Right kidney (tissue), 9 donors: ENCODE measurements at places on chromosomes 7 and 10.

- DNase-seq, result no peak
These were observed 107.8 kb upstream of the PPP1R3A start for GRCh38 chr7:114026486-114027089.

DNA sequence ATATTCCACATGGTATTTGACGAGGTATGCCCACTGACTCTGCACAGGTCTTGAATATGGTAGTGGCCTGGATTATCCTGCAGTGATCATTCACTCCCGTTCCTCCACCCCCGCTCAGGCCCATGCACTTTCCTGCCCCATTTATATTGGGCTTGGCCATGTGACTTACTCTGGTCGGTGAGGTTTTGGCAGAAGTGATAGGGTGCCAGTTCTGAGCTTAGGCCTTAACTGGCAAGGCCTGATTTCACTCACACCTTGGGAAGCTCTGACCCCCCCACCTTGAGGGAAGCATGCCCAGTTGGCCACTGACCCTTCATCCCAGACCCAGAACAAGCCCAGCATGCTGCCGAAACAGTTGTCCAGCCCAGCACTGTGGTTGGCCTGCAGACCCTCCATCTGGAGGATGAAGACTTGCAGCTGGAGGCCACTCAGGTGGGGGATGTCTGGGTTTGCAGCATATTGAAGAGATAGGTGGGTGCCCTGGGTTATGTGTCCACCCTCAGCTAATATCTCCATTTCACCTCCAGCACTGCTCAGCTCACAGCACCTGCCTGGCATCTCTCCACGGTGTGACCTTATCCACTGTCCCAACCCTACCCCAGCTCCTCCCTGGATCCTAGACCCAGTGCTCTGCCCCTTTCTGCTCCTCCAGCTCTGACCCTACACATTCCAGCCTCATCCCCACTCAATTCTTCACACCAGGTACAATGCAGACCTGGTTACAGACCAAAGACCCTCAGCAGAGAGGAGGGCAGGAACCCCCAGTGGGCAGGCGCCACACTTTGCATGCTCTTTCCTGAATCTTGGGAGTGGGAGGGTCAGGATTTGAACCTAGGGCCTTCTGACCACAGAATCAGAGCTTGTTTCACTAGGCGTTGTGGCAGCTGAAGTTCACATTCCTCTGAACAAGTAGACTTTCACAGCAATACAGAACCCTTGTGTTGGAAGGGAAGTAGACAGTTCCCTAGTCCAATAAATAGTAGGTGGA, 138.1 kb upstream of the CHST15 start:
- no peak for DNase-seq

GRCh38 chr10:60044971-60045370, 138.6 kb upstream of the CCDC6 start:
- no peak for DNase-seq

DNA sequence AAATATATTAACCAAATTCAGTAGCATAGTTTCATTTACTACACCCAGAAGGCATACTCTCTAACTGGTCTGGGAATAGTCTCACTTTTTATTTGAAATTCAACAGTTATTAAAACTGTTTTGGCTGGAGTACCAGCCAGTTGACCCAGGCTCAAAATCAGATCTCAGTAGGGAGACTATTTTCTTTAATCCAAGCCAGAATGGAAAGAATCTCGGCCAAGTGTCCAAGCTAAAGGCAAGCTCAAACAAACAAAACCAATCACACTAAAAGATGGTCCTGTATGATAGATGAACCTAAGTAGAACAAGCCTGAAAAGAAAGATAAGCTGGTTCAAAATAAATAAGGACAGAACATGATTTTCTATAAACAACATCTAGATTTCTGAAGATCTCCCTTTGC, 259.6 kb upstream of the POM121L12 start:
- no peak for DNase-seq

- no peak for DNase-seq
These were observed 23.3 kb upstream of the HSPA12A start for GRCh38 chr10:116765648-116766081.

- DNase-seq, result no peak
These were observed 440.9 kb upstream of the GRM3 start for GRCh38 chr7:86202833-86203232.

DNA sequence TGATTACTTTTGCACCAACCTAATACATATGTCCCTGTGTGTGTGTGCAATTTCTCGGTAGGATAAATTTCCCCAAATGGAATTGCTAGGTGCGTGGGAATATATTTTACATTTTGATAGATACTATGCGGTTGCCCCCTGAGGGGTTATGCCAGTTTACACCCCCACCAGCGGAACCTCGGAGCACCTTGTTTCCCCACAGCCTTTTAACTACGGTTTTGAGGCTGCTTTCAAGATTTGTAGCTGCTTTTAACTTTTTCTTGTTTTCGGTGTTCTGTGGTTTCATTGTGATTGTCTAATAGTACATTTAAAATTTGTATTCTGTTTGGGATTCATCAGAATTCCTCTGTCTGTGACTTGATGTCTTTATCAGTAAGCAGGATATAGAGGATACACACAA, 22.0 kb downstream of the PROSER2 start:
- DNase-seq, result no peak

- DNase-seq, result no peak
These were observed 159.3 kb upstream of the GALNT17 start for GRCh38 chr7:70972693-70973092.

DNA sequence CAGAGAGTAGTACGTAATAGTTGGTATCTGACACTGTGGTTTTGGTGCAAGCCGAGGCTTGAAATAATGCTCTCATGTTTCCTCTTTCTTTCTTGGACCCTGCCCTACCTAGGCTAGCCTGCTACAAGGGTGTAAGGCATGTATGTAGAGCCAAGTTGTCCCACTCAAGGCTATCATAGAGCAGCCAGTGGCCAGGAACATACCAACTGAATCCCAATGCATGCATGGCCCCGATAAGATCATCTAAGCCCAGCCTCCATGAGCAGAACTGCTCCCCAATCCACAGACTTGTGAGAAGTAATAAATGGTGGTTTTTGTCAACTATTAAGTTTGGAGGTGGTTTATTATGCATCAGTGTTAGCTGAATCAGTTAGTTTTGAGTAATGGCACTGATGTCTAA, 250.2 kb downstream of the SH2D4B start:
- no peak for DNase-seq

- DNase-seq, result no peak
These were observed 168.7 kb downstream of the SND1 start for GRCh38 chr7:127820732-127821085.

GRCh38 chr7:106731646-106732444, 70.9 kb upstream of the CCDC71L start:
- no peak for DNase-seq

DNA sequence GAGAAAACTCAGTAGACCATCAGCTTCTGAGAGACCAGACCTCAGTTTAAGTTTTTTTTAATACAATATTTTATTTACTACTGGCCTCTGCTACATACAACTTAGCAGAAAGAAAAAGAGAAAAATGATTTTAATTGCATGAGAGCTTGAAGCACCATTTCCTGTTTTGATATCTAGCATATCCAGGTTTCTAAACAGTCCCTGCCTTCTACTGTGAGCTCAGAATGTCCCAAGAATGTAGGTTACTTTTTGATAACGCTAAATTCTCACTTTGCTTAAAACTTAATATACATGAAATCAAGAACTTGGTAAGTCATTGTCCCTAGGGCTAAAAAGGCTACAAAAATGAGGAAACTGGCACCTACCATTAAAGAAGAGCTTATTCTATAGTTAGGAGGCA, 7.0 kb downstream of the TMEM243 start:
- DNase-seq, result no peak

GRCh38 chr7:95737828-95738505, 34.4 kb upstream of the DYNC1I1 start:
- no peak for DNase-seq

- DNase-seq, result no peak
These were observed 2.0 kb downstream of the CALY start for GRCh38 chr10:133334503-133335245.

GRCh38 chr7:79352323-79352722, 101.1 kb downstream of the MAGI2 start:
- DNase-seq, result no peak

GRCh38 chr10:13072339-13072738, 27.6 kb upstream of the OPTN start:
- DNase-seq, result no peak

- DNase-seq, result peak; percentile 83
These were observed 842 bp downstream of the ZNF22 start for GRCh38 chr10:45001381-45002148.

DNA sequence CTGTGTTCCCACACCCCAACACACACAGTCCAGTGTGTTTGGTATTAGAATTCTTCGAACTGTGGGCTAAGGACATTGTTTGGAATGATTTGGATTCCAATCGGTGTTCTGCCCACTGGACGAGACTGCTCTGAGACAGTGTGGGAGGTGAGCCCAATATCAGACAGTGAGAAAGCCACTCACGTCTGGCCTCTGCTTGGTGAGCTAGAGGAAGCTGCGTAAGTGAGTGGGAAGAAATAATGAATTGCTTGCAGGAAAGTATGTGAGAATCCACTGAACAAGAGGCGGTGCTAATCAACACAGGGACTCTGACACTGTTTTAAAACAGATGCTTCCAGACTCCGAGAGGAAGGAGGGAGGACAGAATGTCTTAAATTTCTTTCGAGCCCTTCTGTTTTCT, 675.0 kb upstream of the ANKRD30A start:
- DNase-seq, result no peak

GRCh38 chr10:34018129-34018528, 683.7 kb upstream of the NRP1 start:
- DNase-seq, result no peak

DNA sequence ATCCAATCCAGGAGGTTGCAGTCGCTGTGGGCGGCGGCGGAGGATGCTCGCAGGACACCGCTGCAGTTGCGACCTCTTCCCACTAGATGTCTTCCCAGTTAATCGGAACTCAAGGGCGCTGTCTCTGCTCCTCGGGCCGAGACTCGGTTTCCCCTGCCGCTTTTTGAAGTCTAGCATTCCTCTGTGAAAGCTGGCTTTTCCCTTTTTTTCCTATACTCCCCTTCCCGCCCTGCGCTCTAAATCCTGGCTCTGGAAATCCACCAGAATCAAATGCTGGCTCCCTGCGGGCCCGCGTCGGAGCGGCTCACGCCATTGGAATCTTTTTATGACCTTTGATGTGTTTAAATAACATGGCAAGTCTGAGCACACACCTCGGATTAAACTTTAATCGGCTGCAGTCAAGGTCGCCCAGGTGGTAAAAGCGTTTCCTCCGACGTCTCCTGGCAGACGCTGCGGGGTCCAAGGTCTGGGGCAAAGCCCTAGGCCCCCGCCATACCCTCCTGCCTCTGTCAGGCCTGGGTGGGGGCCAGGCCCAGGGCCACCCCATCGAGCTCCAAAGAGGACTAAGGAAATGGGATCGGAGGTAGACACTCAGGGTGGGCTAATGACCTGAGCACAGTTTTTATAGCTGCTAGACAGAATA, 10.7 kb upstream of the HOXA13 start:
- DNase-seq, result peak; percentile 72

GRCh38 chr10:35909121-35909720, 267.1 kb upstream of the FZD8 start:
- DNase-seq, result peak; percentile 30

DNA sequence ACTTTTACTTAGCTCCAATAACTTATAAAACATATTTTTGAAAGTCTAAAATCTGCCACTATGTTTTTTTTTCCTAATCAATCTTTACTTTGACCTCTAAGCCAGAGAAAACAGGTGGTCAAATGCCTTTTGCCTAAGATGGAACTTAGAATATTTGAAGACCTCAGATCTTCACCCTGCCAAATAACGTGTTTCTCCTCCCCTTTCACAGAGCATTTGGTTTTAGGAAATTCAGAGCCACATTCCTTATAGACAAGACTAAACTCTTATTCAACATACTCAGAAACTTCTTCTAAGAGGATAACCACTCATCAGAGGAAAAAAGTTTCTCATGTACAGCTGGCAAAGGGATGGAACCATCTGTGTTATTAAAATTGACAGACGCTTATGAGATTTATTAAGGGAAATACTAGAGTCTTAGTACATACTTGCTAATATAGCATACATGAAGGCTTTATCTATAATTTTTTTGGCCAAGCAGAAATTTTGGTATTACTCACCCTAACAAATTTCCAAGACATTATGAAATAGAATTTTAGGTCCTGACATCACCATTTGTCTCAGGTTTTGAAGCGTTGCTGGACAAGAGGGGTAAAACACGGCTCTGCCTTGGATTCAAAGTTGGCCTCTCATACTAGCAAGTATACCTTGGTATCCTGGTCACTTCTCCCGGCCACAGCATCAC, 2.6 kb upstream of the EGFR start:
- DNase-seq, result no peak

DNA sequence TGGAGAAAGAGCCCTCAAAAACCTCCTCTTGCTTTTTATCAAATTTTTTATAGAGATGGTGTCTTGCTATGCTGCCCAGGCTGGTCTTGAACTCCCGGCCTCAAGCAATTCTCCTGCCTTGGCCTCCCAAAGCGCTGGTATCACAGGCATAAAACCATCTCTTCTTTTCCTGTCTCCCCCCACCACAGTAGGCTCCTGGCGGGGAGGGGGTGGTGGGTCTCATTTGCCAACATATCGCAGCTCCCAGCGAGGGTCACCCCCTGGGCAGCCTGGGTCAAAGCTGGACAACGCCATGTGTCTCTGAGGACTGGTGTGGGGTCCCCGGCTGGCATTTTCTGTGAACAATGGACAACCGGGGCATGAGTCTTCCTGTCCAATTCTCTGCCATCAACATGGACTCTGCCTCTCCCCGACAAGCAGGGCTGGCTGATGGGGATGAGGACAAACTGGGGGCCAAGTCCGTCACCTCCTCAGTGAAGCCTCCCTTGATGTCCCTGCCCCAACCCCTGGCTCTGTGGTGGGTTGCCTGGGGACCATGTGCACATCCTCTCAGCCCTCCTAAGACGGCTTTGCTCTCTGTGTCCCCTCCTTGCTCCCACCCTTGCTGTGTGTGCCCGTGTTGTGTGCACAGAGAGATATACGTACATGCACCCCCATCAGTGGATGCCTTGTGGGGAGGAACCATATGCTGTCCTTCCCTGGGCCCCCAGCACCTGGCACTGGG, 86.4 kb upstream of the GNA12 start:
- DNase-seq, result no peak

DNA sequence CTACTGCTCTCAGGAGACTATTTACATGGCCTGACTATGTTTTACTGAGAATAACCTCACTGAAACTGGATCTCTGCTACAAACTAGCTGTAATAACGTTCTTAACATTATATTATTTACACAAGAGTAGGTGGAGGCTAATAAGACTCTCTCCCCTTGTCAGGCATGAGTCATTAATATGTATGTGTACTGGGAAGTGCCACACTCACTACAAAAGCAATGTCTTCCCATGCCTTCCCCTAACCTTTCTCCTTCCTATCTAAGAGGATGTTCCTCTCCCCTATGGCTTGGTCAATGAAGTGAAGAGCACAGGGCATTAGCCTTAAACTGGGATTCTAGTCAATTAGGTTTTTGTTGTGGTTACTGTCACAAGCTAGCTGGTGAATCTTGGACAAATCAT, 147.9 kb downstream of the DGKB start:
- DNase-seq, result no peak

GRCh38 chr10:42933448-42934340, 143.2 kb upstream of the RET start:
- DNase-seq, result peak; percentile 71
